ENCODE measurements at places on chromosomes 3 and 15.
A peak's percentile ranks its signal among the peaks of the same experiment; 100 is the strongest.

DNA sequence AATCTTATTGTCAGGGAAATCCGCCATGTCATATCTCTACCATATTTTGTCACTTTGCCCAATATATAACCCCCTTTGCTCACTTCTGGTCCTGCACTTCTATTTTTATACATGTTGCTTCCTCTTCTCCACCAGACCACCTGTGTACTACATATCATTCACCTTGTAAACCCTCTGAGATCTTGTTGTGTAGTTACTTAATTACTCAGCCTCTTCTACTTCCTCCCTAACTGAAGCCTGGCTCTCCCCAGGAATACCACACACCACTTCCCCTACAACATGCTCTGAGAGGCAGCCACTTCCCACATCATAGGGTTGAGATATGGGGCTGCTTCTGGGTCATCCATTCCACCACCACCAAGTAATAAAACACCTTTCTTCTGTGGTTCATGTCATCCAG is 10.0 kb downstream of the HEXA start:
- peak; percentile 77 for DNase-seq

DNA sequence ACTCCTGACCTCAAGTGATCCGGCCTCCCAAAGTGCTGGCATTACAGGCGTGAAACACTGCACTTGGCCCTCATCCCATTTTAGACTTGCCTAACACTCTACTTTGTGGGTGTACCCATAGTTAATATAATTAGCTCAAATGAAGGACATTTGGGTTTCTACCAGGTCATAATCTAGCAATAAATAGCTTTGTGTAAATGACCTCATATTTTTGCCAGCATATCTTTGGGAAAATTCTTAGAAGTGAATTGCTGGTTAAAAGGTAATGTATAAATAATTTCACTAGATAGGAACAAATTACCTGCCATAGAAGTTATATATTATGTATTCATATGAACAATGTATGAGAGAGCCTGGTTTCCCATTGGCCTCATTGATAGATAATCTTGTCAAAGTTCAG is 206.0 kb downstream of the DIPK2A start:
- DNase-seq = no peak

DNA sequence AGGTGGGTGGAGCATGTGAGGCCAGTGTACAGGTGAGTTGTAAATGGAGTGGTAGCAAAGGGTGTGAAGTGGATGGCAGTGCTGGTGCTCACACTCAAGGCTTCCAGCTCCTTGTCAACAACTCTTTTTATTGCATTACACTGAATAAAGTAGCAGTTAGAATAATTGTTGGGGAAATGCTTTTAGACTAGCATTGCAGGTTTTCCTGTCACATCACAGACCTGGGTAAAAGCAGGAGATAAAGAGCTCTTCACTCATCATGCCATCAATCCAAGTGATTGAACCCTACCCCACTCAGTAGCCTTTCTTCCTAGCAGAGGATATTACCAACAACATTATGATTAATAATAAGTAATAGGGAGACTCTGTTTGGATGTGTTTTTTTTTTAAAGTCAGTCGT is 81.6 kb downstream of the CDIN1 start:
- no peak for DNase-seq

DNA sequence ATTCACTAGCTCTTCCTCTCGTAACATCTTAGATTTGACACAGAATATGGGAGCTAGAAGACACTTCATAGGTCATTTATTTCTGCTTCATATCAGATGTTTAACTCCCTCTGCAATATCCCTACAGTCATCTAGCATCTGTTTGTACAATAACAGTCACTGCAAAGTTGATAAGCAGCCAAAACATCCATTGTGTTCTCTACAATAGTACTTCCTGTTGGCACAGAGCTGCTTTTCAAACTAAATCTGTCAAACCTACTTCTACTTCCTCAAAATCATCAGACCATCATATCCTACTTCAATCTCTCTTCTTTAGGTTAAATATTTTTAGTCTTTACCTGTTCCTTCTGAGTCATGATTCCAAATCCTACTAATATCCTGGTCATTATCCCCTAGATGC is 233.2 kb downstream of the FGF12 start:
- DNase-seq = no peak

- DNase-seq = no peak
Measured at GRCh38 chr3:52226229-52226817, 878 bp upstream of the TLR9 start.

GRCh38 chr3:148790851-148791735 is 36.5 kb upstream of the CPB1 start:
- DNase-seq = no peak

DNA sequence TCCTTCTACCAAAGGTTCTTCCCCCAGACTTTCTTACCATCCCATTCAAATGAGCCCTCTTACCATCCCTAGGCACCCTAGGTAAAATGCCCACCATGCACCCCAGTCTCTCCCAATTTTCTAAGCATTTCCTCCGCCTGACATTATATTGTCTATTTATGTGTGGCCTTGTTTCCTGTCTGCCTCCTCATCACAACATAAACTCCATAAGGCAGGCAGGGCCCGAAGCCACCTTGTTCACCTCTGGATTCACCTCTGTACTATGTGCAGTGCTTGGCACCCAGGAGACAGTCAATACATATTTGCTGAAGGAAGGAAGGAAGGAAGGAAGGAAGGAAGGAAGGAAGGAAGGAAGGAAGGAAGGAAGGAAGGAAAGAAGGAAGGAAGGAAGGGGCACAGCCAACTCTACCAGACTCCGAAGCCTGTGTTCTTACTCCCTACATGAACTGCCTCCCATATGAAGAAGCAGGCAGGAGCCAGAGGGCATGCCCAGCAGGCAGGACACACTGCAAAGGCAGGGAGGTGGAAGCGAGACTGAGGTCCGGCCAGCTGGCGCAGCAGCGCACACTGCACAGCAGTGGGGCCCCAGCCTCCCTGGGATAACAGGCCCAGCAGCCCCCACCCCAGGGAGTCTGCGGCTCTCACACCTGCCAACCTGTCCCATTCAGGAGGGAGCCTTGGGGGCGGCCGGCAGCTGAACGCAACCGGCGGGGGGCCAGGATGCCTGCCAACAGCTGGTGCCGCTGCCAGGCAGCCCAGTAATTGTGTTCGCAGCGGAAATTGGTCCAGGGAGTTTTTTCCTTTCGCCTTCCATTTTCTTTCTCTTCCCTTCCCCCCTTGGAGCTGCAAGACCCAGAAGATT is 106.0 kb upstream of the LINGO1 start:
- no peak for DNase-seq

DNA sequence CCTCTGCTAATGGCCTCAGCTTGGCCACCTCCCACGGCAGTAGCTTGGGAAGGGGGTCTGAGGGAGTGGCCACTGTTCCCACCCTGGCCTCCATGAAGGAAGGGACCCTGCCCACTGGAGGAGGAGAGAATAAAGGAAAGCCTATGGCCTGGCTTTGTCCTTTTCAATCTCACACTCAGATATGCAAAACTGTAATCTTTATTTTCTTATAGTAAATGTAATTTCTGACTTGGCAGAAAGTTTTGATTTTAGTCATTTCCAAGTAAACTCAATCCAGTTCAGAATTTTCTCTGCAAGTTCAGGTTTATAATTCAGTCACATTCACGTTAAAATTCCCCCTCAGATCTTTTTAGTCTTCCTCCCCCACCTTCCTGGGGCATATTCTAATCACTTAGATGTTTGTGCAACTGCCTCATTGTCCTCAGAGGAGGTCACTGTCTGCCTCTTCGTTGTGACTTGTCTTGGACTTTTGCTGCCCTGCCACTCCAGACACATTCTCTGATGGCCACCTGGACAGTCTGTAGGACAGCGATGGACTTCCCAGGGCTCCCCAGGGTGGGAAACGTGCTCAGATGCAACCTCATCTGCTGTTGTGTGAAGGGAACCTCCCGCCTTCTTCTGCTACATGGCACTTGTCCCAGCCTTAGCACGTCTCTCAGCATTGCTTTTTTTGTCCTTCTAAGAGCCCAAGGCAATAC is 222.8 kb upstream of the TBL1XR1 start:
- DNase-seq = no peak

- peak; percentile 64 for DNase-seq
Measured at GRCh38 chr3:45872569-45872968, 13.8 kb upstream of the CCR9 start.

DNA sequence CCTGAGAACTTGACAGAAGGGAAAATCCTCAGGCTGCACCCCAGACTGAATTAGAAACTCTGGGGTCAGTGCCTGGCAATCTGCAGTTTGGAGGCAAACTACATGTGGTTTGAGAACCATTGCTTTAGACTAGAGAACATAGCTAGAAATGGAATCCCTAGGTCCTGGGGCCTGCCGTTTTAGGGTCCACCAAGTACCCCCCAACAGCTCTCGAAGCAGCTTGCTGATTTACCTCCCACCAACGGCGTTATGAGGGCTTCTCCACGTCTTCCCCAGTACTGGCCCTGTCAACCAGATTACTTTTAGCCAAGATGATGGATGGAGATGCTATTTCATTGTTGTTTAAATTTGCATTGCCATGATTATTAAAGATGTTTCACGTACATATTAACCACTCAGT is 272.5 kb downstream of the XXYLT1 start:
- DNase-seq = no peak

GRCh38 chr3:126982126-126982470 is 817 bp upstream of the PLXNA1 start:
- no peak for DNase-seq

DNA sequence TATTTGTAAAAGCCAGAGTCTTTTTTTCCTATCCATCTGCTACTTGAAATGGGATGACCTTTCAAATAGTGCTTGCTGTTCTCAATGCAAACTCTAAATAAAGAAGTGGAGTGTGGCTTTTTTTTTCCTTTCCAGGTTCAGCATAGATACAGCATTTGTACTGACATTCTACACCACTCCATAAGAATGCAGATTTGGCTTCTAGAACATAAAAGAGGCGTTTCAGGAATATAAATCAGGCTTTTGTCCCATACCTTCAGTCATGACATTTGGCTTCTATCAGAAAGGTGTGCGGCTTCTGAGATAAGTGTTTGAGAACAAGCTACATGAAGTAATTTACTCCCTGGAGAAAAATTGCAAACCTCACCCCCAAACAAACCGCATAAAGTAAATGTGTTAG is 553.1 kb downstream of the FHIT start:
- DNase-seq = no peak

GRCh38 chr3:53585627-53586026 is 91.2 kb downstream of the CACNA1D start:
- no peak for DNase-seq

DNA sequence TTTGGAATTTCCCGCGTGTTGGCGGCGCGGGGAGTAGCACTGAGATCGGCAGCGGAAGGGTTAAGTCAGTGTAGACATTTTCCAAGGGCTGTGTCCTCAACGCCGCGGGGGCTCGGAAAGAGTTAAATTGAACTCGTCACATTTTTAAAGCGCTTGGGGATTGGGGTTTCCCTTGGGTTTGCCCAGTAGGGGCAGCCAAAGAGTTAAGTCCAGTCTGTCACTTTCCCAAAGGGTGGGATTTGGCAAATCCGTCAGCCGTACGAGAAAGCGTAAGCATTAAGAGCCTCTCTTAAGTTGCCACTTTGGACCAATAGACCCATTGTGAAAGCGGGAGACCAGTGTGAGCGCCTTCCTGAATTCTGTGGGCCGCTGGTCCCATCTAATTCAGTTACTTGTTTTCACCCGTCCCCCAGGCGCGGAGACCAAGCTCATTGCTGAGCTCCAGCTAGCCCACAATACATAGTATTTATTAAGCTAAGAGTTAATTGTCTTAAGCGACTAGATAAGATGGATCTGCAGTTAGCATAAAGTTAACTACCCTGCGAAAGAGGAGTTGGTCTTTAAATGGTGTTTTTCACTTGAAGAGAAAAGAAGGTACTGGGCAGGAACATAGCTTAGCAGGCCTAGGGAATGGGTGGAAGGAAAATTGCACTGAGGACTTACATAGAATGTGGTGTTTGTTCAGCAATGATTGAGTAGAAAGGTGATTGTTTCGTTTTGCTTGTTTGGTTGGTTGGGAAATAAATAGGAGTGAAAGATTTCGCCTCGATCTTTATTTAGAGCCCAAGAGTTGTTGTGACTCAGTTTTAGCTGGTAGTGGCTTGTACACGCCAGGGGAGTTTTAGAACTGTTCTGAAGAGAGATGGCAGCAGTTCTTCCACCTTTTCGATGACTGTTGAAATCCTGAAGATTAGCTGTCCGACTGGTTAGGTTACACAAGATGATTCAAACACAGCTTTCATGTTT is 932 bp downstream of the ARL8B start:
- peak; percentile 21 for DNase-seq

DNA sequence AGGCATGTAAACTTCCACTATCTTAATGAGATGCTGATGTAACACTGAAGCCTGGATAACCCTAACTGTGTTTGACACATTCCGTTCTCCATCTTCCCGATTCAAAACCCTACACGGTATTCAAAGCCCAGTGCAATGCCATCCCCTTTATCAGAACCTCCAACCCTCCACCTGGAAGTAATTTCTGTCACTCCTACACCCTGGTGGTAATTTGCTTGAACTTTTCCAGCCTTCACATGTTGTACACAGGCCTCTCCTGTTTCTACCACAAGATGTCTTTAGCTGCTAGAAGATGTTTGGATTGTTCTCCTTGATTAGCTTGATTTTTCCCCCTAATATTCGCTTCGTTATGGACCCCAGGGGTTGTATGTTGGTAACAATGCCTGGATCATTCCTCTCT is 208.9 kb downstream of the CHST2 start:
- DNase-seq = no peak

DNA sequence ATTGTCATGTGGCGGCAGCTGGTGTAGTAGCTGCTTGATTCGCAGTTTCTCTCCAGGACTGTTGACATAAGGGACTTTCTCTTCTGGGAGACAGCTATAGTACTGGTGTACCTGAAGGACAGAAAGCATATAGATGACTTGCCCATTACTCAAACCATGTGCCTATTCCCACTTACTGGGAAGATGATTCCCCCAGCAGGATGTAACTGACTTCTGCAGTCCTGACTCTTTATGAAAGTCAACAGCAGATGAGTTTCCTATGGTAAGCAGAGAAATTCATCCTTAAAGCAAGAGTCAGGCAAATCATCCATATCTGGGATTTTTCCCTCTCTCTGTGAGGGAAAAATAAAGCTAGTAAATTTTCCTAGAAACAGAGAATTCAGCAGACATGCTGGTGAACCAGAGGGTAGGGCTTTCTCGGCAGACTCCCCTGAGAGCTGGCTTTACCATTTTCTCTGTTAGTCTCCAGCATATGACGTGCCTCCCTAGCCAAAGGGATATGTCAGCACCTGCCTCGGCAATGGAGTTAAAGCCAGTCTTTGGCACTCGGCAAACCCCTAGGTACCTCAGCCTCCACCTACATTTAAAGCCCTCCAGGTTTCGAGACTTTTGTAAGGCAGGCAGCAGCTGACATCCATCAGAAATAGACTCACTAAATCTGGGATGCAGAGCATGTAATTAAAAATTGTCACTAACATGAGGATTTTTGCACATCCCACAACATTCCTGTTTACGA is 62.1 kb downstream of the PRICKLE2 start:
- no peak for DNase-seq

DNA sequence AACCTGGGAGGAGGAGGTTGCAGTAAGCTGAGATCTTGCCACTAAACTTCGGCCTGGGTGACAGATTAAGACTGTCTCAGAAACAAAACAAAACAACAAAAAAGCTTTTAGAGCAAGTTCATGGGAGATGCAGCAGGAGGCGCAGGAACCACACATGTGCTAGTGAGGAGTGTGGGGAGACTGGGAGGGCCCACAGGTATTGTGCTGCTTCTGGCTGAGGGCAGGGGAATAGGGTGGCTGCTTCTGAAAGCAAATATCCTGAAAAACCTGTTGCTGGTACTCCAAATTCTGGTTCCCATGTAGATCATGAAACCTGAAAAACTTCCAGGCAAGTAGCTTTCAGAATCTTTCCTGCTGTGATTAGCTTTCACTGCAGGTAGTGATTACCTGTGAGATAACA is 22.1 kb downstream of the TYRO3 start:
- DNase-seq = no peak

GRCh38 chr15:34900748-34901147 is 68.8 kb downstream of the AQR start:
- no peak for DNase-seq

- DNase-seq = no peak
Measured at GRCh38 chr15:62503451-62503850, 338.4 kb upstream of the C2CD4B start.
